Stimulated activated CD4-positive, alpha-beta T cell treated with anti-CD3 and anti-CD28 coated beads, Interleukin-12 subunit alpha, Interleukin-12 subunit beta, amount 100 ng/mL, for 4 hours (primary cell): ENCODE measurements at places on chromosomes 1 and 21.

DNA sequence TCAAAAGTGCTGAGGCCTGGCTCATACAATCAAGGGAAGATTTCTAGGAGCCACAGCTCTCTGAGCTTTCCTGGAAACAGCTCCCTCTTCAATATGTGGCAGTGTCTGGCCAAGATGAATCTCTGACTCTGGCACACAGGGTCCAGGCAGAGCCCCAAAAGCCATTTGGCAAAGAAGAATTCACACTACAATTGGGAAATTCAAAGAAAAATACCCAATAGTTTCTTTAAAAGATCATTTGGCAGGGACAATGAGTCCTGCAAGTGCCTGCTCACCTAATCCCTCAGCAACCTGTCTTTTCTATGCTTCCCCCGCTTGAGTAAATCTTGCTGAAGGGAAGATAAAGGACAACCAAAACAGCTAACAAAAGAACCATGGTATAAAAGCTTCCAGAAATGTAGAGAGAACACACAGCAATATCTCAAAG is 124.6 kb downstream of the TGFBR3 start:
- no peak for DNase-seq

DNA sequence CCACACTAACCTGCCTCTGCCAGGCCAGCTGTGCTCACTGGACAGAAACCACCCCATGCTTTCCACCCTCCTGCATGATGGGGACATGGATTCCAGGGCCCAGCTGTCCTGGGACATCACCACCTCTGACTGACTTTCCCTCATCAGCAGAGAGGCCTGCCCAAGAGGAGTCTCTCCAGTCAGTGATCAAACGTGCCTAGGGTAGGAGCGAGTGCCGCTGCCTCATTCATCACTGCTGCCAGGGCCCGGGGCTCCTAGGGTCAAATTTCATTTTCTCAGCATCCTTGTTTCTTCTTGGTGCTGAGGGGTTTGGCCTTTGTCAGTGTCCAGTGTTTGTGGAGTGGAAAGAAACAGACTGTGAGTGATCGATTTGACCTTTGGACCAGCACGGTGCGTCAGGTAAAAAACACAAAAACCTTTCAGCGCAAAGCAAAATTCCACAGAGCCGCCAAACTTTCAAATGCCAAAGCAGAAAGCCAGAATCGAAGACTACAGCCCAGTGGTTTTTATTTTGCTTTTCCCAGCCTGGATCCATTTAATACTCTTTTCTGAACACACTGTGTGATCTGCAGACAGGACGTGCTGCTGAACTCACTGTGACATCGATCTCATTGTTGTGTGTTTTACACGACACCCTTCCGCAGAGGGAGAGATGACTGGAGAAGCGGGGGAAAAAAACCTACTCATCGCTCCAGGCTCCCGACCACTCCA is 43.2 kb downstream of the CAPN8 start:
- no peak for DNase-seq

DNA sequence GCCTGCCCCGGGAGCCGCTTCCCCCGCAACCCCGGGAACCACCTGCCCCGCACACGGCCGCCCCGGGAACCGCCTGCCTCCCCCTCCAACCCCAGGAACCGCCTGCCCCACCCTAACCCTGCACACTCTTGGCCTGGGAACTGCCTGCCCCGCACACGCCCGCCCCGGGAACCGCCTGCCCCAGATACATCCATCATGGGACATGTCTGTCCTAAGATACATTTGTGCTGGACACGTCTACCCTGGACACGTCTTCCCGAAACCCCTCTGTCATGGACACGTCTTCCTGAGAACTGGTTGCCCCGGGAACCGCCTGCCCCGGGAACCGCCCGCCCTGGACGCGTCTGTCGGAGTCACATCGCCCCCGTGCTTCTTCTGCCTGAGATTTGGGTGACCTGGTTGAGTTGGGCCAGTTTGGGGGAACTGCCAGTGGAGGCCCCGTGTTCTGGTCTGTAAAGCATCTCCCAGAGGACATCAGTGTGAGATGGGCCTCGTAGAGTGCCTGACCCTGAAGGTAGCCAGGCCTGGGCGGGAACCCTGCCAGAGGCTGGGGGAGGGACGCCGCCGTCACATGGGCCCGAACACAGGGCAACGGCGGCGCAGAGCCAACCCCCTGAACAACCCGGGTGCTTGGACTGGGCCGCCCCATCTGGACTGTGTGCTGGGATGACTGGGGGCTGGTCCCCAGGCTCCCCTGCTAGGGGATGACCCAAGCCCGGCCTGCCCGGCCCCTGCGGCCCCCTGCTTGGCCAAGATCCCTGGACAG is 3.6 kb downstream of the PERM1 start:
- DNase-seq = no peak

DNA sequence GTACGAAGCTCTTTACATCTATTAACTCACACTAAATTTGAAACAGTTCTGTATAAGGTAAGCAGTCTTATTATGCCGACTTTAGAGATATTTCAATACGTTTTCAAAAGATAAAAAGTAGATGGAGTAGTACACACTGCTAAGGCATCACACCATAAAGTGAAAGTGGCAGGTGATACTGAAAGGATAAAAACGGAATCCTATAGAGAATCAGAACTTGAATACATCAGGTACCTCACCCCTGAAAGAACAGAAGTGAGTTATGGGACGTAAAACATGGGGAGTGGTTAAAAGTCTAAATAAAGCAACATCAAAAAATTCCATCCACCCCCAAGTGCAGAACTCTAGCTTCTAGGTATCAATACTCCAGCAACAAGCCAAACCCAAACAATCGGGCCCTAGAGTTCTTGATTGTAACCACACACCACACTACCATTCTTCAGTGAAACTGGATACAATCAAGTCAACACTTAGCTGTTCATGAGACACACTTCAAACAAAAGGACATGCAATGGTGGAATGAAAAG is 142.6 kb downstream of the SMYD3 start:
- DNase-seq = no peak

DNA sequence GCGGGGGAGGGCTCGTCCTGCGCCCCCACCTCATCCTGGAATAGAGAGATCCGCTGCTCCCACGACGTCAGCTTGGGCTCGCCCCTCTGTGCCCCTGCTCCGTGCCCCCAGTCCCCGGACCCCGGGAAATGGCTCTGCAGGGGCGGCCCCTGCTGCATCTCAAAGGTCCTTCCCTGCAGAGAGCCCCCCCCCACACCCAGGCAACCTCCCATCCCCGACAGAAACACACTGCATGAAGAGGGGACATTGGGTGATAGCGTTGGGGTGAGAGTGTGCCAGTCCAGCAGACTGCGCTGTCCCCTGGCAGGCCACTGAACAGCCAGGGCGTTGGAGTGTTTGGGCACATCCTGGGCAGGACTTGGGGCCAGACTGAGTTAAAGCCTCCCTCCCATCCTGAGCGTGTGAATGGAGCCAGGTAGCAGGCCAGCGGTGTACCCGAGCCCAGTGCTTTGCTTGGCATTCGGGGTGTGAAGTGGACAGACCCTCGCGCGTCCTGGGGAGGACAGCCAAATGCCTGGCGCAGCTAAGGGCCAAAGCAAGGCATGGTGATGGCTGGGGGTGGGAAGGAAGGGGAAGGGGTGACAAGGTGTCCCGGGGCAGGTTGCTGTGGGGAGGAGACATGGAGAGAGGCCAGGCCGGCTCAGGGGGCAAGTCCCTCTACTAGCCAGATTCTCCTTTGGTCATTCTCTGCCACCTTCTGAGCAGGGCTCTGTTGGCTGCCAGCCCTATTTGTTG is 633 bp upstream of the ETNK2 start:
- DNase-seq = no peak
